ENCODE measurements at places on chromosomes 13 and 19.

DNA sequence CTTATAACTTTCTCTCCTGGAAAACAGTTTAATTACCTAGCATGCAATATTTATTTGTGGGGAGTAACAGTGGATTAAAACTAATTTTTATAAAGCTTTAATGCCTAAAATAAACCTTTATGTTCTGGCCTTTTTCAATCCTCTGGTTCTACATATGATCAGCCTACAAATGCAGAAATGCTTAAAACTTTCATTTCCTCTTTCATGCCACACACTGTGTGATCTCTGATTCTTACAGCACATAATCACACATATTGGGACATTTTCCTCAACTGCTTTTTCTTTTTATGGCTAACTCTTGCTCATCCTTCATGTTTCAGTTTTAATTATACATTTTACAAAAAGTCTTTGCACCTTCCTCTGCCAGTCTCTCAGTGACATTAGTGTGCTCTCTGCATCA is 910.8 kb upstream of the SLITRK6 start:
- no peak for DNase-seq

DNA sequence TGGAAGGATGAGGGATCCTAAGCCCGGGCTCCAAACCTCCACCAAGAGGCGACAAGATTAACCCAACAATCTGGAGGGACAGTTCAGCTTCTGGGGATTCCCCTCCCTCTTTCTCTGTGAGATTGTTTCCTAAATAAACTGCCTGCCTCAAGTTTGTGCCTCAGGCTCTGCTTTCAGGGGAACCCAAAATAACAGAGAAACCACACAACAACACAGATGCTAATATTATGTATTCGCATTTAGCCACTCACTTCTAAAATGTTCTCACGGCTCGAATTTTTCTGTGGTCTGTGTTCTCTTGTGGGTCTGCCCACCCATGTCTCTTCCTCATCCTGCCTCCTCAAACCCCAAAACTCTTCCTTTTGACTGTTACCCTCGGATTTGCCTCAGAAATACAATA is 1381.1 kb upstream of the SLC10A2 start:
- DNase-seq: no peak

DNA sequence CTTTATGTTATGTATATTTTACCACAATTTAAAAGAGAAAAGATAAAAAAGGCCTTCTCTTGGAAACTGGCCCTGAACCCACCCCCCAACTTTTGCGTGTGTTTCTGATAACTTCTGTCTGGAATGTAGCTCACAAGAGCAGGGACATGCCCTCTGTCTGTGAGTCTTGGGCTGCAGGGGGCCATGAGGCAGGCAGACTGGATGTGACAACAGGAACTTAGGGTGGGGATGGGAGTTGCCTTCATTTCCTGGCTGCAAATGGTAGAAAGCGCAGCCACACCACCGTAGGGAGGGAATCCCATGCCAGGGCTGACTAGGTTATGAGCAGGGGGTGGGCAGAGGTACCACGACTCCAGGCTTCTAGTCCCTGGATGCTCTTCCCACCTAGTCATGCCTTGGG is 21.9 kb downstream of the CILP2 start:
- DNase-seq: no peak

DNA sequence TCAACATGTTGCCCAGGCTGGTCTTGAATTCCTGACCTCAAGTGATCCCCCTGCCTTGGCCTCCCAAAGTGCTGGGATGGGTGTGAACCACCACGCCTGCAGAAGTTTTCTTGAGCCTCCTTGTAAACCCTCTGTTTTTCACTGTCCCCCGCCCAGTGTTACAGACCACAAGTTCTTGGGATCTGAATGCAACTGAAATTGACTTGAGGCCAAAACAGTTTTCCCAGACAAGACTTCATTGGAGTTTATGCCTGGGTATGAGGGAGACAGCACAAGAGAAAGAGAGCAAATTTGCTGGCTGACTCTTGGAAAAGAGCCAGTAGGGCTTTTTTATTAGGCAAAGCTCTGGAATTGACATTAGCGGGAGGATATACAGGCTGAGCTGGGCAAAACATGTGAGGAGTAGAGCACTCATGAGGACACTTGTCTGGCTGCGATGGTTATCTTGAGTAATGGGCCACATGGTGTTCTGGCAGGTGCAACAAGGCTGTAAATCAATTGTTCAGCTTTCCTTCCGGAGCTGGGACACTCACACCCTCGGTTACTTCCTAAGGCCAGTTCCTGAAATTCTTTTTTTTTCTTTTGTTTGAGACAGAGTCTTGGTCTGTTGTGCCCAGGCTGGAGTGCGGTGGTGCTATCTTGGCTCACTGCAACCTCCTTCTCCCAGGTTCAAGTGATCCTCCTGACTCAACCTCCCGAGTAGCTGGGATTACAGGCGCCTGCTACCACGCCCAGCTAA is 12.7 kb upstream of the HNRNPL start:
- DNase-seq: peak; percentile 33

DNA sequence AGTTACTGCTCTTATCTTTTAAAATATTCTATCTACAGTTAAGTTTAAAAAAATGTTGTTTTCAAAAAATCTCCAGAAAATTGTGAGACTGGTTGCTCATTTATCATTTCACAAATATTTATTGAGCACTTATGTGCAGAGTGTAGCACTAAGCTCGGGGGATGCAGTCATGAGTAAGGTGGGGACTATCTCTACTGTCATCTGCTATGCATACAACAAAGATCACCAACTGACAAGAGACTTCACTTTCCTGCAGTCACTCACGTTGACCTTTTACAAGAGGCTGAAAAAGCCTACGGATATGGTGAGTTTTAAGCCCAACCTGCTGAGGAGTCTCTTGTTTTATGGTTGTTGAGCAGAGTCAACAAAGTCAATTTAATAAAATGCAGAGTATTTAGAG is 392.5 kb downstream of the KLF12 start:
- DNase-seq: no peak

DNA sequence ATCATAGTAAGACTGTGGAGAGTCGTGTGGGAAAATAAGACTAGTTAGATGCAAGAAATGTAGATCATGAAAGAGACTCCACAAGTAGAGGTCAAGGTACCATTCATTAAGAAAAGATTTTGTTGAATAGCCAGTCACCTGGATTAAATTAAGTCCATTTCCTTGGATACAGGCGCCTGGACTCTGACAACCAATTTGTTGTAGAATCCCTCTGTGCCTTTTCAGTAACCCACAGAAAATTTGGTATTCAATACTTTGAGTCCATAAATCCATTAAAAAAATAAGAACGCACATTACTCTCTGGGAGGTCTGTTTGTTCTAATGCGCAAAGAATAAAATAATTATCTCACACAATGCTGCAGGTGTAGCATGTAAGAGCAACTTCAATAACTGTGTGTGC is 469.4 kb downstream of the KLF12 start:
- DNase-seq: no peak

DNA sequence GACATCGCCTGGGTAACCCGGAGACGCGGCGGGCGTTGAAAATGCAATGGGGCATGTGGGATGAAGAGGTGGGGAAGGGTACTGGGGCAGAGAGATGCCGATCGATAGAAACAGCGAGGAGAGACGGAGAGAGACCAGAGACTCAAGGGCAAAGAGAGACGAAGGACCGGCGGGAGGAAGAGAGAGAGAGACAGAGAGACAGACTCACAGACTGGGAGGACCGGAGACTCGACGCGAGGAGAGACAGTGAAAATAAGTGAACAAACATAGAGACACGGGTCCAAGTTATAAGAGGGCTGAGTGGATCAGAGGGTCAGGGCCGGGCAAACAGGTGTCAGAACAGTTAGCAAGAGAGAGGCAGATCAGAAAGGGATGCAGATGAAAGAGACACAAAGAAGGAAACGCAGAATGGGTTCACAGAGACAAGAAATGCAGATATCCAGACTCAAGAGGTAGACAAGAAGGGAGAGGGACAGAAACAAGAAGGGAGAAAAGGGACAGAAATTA is 576 bp upstream of the MZF1 start:
- DNase-seq: no peak

DNA sequence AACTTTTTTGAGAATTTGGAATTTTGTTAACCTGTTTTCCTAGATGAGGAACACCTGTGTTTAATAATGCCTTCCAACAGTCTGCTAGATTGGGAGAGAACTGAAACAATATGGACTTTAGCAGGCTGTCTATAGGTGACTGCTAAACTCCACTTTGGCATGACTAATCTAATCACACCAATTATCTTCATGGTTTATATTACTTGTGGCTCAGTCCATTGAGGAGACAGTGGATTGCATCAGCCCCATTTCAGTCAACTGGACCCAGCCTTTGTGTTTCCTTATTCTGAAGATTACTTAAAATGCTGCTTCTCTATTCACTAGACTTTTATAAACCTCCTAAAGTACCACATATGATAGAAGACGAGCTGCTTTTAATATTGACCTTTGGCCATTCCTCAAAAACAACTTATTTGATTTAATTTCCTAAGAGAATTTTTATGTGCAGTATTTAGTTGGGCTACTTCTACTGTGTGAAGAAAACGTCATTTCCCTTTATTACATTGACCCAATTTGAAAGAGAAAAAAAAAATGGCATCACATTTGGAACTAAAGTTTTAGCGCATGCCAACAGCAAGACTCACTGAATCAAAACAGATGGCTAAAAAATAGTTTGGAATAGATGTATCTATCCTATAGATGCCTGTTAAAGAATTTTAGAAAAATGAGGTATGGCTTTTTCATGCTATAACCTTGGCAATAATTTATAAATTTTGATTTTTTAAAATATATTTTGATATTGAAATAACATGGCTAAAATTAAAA is 295.8 kb downstream of the NDFIP2 start:
- DNase-seq: no peak

DNA sequence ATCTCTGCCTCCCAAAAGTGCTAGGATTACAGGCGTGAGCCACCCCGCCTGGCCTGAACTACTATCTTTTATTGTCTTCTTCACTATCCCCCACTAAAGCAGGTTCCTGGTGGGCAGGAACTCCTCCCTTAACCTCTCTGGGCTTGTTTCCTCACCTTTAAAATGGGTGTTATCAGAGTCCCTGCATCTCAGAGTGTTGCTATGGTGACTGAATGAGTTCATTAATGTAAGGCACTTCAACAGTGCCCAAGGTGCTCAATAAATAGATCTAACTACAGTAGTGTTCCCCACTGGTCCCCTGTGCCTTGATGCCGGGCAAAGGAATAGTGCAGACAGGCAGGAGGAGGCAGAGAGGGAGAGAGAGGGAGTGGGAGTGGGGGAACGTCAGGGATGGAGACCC is 20.5 kb downstream of the CCDC97 start:
- no peak for DNase-seq

All from kidney capillary endothelial cell (primary cell).